ENCODE measurements at places on chromosomes 3 and 15.

DNA sequence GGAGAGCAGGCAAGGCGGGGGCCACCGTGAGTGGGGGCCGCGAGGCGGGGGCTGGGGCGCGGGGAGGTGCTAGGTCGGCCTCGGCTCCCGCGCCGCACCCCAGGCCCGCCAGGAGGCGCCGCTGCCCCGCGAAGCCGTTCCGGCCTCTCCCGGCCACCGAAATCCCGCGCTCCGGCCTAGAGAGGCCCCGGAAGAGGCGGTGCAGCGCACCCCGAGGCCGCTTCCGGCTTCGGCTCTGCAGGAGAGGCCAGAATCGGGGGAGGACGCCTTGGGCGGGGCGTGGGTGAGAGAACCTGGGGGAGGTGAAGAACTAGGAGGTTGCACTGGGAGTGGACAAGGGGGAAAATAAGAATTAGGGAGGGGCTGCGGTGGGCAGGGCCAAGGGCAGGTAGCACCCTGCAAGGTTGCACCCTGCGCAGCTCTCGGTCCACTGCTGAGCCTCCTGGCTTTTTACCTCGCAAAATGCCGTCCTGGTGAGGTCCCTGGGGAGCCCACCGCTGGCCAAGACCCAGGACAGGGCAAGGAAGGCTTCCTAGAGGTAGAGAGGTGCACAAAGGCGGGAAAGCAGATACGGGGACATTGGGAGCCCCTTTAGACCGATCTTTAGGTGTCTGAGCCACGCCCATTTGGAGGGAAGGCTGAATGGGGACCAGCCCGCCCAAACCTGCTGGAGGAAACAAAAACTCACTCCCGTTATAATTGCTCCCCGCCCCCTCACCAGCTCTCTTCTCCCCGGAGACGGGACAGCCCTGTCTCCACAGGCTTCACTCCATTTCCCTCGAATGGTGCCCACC lies 8.4 kb upstream of the GNAI2 start:
- DNase-seq = peak; percentile 95

- DNase-seq = no peak
Observed at GRCh38 chr3:143597774-143598652, 250.3 kb downstream of the SLC9A9 start.

DNA sequence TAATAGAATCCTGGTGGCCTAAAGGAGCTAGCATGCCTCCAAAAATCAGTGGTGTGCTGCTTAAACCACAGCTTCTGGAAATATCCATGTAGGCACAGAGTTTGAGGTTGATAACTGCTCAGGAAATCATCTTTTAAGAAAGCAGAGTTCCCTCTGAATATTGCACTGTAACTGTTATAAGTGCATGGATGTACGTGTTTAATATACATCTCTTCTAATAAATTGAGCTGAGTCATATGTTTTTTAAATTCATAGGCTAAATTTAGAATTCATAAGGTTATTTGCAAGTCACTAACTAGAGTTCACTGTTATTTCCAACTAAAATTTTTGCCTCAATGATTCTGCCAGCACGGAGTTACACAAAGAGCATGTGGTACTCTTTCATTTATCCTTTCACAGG lies 68.9 kb downstream of the MYH15 start:
- DNase-seq = no peak

DNA sequence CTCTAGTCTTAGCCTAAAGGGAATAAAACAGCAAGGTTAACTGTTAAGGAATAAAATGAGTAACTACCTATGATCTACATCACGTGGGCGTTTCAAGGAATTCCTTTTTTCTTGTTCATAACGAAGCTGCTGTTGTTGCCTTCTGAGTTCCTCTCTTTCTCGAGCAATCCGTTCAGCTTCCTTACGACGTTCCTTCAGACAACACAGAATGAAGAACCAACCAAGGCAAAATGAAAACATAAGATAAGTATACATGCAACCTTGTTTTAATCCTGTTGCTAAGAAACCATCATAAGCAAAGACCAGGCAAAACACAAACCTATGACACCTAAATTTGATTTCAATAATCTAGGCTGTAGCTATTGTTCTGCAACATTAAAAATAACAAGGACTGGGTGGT lies 44.1 kb downstream of the SLTM start:
- no peak for DNase-seq

- DNase-seq = no peak
Observed at GRCh38 chr3:169041677-169042171, 621.8 kb downstream of the MECOM start.

- no peak for DNase-seq
Observed at GRCh38 chr3:10858091-10858490, 42.1 kb downstream of the SLC6A11 start.

GRCh38 chr3:99823723-99824711 lies 6.4 kb downstream of the CMSS1 start:
- DNase-seq = peak; percentile 29

DNA sequence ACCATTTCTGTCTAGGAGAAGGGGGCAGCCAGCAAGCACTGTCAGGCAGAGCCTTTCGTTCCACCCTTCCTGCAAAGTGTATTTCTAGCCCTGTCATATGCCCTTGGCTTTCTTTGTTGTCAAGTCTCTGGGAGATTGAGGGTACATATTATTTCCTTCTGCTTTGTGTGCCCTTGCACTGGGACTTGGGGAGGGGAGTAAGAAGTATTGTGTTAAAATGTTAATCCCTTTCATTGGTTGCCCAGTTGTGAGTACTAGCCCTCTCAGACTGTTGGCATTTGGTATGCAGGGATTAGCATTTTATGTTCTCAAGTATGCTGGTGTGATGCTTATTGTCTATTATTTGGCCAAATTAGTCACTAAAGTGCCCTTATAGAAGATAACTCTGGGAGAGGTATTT lies 63.9 kb downstream of the RBM6 start:
- DNase-seq = no peak

- no peak for DNase-seq
Observed at GRCh38 chr3:58260733-58261132, 23.1 kb downstream of the ABHD6 start.

GRCh38 chr3:70264122-70264780 lies 48.2 kb downstream of the MDFIC2 start:
- DNase-seq = peak; percentile 53

- DNase-seq = no peak
Observed at GRCh38 chr3:121430664-121431215, 115.0 kb downstream of the POLQ start.

DNA sequence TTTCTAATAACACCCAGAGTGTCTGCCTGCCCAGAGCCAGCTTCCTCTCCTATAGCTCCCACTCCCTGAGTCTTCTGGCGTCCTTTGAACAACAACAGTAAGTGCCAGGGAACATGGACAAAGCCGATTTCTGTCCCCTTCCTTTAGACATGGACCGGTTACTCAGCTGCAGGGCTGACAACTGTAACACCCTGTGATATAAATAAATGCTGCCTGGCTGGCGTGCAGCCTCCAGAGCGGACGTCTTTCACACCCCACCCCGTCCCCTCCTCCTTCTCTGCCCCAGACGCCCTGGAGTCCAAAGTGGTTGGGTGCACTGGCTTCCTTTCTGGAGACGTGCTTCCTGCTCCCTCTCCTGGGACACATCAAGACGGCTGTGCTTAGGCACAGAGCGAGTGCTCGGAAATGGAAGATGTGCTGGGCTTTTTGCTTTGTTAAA lies 281.9 kb upstream of the LRRFIP2 start:
- peak; percentile 30 for DNase-seq

- DNase-seq = no peak
Observed at GRCh38 chr3:8623741-8624140, 20.9 kb downstream of the SSUH2 start.

- no peak for DNase-seq
Observed at GRCh38 chr3:19392150-19392549, 243.8 kb downstream of the KCNH8 start.

- DNase-seq = peak; percentile 78
Observed at GRCh38 chr15:99708563-99708962, 24.7 kb downstream of the LYSMD4 start.

DNA sequence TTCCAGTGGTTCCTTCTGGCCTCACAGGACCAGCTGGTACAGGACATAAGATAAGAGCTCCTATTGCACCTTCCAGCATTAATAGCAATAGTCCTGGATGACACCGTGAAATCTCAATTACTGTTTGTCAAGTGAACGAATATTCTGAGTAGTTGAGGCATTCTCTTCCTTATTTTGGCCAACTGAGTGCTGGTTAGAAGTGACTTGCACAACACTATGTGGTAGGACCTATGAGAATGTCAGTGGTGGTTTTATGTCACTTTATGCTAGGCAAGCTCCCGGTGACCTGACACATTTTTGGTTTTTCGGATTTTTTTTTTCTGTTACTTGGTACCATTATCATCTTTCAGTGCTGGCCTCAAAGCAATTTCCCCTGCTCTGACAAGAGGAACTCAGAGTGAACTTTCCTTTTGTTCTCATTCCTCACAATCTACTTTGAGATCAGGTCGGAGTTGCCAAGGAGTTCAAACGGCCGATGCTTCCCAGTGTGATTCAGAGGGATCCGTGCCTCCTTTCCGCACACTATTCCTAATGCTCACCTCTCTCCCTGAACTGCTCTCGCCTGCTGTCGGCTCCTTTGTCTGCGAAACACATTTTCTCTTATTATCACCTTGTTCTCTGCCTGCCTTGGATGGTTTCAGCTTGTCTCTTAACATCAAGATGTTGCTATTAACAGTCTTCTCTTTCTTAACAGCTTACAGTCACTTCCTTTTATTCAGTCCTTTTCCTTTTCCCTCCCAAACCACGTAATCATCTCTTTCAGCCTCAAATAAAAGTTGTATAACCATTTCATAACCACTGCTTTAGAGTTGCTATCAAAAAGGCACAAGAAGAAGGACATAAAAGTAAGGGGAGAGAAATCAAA lies 35.8 kb downstream of the QTRT2 start:
- no peak for DNase-seq

GRCh38 chr3:146465693-146466465 lies 3.5 kb downstream of the PLSCR2 start:
- DNase-seq = no peak

- no peak for DNase-seq
Observed at GRCh38 chr3:16085410-16085809, 89.1 kb upstream of the GALNT15 start.

GRCh38 chr3:125151442-125151817 lies 61.1 kb downstream of the SLC12A8 start:
- no peak for DNase-seq

- DNase-seq = no peak
Observed at GRCh38 chr3:112056451-112056929, 22.0 kb downstream of the TMPRSS7 start.

DNA sequence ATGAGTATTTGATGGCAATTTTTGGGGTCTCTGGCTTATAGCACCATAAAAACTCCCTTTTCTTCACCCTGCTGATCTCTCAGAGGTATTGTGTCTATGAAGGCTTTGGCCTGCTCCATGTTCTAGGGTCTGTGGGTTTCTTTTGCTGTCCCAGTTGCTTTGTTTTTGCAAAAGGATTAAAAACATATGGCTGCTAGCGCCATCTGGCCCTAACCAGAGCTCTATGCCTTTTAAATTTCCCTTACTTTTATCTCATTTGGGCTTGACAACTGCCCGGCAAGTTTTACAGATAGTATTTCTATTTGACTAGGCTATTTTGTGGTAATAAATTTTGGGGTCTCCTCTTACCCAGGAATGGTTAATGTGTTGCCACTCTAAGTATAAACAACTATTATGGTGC lies 6.4 kb upstream of the GHRL start:
- DNase-seq = no peak

- DNase-seq = no peak
Observed at GRCh38 chr3:101939361-101940049, 90.2 kb downstream of the NFKBIZ start.

- no peak for DNase-seq
Observed at GRCh38 chr3:106366352-106366751, 497.5 kb upstream of the CBLB start.

DNA sequence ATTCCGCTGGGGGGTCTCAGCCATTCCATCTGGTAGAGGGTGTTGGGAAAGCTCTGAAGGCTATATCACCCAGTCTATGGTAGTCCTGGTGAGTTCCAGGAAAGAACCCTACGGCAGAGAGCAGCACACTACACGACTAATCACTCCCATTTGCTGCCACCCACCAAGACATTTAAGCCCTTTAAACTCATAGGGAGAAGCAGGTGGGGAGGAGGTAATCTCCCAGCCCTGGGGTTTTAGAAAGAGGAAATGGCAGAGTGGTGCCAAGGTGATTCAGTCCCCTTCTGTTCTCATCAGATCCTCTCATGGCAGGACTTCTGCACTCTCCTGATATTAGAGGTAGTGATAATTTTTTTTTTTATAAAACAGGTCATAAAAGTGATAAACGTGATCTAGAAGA lies 10.6 kb upstream of the VWA5B2 start:
- DNase-seq = no peak

- no peak for DNase-seq
Observed at GRCh38 chr15:62591842-62592838, 427.1 kb upstream of the C2CD4B start.

- DNase-seq = peak; percentile 36
Observed at GRCh38 chr15:26126070-26126469, 262.9 kb upstream of the ATP10A start.

DNA sequence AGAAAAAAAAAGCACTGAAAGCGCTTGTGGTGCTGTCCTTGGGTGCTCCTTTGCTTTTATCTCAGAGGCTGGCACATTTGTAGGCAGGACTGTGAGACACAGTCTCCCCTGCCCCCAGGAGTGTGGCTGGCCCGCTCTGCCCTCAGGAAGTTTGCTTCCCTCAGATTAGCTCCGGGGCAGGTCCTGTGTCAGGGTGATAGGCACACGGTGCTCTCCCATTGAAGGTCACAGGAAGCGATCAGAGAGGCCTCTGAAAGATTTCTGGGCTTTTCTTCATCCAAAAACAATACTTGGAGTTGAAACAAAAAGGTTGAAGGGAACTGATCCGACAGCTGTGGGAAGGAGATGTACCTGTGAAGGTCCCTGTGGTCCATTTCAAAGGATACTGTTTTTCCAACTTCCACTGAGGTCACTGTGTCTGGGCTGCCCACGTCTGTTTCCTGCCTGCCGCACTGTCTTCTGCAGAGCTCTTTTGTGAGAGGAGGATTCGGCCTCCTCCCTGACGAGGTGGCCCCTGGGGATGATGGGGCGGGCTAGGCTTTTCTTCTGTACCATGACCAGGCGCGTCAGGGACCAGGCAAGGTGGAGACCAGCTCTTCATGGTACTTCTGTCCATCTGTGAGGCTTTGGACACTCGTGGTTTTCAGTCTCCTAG lies 330.5 kb upstream of the CTDSPL start:
- DNase-seq = no peak

DNA sequence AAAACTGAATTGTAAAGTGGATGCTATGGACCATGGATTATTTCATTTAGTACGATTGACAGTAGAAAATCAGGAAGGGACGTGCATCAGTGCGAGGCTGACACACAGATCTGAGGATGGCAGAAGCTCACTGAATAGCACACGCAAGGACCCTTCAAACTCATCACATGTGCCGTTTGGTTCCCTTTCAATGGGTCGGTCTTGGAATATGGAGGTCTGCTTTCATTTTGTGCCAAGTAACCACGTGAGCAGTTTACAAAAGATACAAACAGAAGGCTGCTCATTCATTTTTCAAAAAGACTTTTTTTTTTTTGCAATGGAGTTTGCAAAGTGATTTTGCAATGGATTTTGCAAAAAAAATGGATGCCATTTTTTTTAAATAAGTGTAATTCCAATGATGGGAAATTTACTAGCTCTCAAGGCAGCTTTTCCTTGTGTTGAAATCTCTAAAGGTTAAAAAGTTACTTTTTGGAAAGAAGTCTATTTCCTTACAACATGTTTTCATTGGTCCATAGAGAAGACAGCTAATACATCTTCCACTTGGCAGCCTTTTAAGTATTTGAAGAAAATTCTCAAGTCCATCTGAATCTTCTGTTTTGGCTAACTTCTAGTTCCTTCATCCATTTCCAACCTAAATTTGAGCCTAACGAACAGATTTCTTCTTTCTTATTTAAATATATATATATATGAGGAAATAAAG lies 392.3 kb upstream of the TPRG1 start:
- no peak for DNase-seq
